Activated CD4-positive, alpha-beta T cell treated with anti-CD3 and anti-CD28 coated beads, Interleukin-2, amount 50 U/mL, for 4 hours (primary cell): ENCODE measurements at places on chromosomes 3 and 15.

- DNase-seq = no peak
Measured at GRCh38 chr3:62567097-62568021, 194.0 kb upstream of the FEZF2 start.

DNA sequence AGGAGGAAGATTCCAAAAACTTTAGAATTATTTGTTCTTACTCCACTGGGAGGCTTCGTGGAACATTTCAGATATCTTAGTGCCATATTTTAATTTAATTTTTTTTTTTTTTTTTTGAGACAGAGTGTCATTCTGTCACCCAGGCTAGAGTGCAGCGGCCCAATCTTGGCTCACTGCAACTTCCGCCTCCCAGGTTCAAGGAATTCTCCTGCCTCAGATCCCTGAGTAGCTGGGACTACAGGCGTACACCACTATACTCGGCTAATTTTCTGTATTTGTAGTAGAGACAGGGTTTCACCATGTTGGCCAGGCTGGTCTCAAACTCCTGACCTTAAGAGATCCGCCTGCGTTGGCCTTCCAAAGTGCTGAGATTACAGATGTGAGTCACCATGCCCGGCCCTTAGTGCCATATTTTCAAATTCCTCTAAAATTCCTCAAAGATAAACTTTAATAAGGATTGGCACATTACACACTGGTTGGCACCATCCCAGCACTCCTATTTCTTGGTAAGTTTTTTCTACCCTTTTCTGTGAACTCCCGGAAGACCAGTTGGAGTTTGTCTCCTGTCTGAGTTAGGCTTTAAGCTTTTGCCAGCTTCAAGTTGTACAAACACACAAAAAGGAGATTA lies 693.7 kb downstream of the MCTP2 start:
- DNase-seq = no peak

GRCh38 chr3:42289026-42289425 lies 23.0 kb upstream of the CCK start:
- no peak for DNase-seq

DNA sequence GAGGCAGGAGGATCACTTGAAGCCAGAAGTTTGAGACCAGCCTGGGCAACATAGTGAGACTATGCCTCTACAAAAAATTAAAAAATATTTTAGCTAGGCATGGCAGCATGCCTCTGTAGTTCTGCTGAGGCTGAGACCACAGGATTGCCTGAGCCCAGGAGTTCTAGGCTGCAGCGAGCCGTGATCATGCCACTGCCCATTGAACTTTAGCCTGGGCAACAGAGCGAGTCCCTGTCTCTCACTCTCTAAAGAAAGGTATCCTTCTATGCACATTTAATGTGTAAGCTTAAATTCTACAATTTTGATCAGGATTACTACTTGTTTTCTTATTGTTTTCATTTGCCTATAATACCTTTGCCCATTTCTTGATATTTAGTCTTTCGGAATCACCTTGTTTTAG lies 26.8 kb downstream of the GALK2 start:
- no peak for DNase-seq

- no peak for DNase-seq
Measured at GRCh38 chr3:126064627-126065258, 19.2 kb downstream of the SLC41A3 start.

DNA sequence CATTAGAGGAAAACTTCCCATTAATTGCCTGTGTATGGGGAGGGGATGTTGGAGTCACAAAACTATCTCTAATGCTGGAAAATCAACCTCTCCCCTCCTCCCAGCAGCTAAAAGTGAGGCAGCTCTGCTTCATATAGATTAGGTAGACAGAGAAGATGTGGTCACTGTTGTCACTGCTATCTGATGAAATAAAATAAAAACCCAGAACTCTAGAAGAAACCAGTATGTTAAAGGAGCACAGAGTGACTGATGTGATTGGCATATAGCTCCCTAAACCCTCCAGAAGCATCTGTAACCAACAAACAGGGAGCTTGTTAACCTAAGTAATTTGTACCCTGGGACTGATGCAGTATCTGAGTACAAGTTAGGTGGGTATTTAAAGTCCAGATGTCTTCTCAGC lies 211.9 kb upstream of the TRIM42 start:
- no peak for DNase-seq

DNA sequence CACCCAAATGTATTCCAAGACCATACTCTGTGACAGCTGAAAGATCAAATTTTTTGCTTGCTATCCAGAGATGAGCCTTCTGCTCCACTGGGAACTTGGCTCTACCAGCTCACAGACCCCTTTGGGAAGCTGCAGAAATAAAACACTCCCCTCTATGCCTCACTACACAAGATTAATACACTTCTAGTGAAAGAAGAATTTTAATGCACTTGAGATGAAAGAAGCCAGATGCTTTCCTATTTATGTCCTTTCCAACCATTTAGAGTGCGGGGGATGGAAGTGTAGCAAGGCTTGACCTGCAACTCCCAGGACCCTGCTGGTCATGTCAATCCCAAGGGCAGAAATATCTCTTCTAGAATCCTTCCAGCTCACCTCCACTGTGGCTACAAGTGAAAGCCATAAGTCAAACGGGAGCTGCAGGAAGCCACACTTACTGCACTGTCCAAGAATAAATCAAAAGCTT lies 34.7 kb downstream of the ANXA2 start:
- DNase-seq = no peak

DNA sequence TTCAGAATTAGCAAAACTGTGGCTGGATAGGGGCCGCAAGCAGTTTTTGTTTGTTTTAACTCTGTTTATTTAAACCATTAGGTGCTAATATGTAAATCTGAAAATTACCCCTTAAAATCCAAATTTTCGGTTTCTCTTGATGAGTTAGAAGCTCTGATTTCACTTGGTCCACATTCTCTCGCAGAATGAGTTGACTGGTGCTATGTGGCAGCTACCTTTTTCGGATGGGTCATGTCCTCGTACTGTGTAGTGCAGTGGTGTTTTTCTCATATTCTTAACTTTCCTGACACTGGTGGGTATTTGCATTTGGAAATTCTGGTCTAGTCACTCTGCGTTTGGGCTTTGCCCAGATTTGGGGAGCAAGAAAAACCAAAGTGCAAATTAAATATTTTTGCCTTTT lies 87.1 kb downstream of the DIPK2A start:
- no peak for DNase-seq

GRCh38 chr3:10600296-10600714 lies 94.9 kb upstream of the ATP2B2 start:
- no peak for DNase-seq

DNA sequence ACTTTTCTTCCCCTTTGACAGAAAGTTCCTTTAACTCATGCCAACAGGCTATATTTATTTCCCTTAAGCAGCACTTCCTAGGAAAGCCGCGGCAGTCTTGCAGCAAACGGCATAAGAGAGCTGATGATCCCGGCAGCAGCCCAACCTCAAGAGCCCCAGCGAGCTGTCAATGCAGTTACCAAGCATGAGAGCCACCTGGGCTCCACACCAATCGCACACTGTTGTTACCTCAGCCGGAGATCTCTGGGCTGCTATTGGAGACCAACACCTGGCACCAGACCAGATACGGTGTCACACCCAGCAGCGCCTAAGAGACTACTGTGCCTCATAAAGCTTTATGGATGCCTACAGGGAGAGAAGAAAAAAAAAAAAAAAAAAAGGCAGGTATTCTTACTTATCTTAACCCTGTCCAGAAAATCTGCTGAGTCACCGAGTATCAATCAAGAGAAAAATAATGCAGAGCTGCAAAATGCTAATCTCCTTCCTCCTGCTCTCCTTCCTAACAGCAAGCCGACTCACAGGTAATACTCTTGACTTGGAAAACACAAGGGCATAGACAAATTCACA lies 11.7 kb downstream of the ABCC5 start:
- DNase-seq = no peak

- DNase-seq = no peak
Measured at GRCh38 chr15:69496001-69496400, 43.4 kb downstream of the RPLP1 start.

DNA sequence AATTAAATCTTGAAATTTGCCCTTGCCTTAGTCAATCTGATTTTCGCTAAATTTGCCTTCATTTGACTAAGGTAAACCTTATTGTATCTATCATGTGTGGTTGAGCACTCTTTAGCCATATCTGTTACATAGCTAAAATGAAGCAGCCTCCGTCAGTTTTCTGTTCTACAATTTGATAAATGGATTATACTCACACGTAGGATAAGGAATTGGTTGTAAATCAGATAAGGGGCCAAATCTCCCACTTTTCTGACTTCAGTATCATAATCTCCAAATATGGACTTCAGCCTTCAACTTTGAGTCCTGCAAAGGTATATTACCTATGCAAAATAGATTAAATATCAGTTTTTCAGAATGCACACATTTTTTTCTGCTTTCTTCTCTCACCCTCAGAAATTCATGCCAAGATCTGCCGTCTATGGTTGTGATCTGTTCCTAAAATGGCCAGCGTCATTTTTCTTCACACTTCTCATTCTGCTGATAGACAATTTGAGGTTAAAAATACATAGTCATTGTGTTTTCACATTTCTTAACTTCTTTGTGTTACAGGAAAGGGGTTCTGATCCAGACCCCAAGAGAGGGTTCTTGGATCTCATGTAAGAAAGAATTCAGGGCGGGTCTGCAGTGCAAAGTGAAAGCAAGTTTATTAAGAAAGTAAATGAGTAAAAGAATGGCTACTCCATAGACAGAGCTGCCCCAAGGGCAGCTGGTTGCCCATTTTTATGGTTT lies 36.9 kb downstream of the RAB8B start:
- DNase-seq = no peak

- DNase-seq = no peak
Measured at GRCh38 chr15:73564255-73564654, 68.9 kb downstream of the NPTN start.

DNA sequence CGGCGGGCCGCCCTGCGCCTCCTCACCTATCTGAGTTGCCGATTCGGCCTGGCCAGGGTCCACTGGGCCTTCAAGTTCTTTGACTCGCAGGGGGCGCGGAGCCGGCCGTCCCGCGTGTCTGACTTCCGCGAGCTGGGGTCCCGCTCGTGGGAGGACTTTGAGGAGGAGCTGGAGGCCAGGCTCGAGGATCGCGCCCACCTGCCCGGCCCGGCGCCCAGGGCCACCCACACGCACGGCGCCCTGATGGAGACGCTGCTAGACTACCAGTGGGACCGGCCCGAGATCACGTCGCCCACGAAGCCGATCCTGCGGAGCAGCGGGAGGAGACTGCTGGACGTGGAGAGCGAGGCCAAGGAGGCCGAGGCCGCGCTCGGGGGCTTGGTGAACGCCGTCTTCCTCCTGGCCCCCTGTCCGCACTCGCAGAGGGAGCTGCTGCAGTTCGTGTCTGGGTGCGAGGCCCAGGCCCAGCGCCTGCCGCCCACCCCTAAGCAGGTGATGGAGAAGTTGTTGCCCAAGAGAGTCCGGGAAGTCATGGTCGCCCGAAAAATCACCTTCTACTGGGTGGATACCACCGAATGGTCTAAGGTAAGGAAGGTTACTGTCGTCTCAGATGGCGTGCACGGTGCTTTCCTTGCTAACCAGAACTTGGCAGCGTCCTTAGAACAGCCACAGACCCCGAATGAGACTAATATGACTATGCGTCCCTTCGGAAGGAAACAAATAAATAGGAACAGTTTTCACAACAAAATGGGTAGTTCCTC lies 567 bp downstream of the TICRR start:
- DNase-seq = no peak
